Left kidney (tissue), 8 donors: ENCODE measurements at places on chromosomes 16 and 17. TPM values are rescaled to one million over a fixed set of nuclear protein-coding genes. Genes with fewer than 3 reads are reported as not detected.
A peak's percentile ranks its signal among the peaks of the same experiment; 100 is the strongest.

DNA sequence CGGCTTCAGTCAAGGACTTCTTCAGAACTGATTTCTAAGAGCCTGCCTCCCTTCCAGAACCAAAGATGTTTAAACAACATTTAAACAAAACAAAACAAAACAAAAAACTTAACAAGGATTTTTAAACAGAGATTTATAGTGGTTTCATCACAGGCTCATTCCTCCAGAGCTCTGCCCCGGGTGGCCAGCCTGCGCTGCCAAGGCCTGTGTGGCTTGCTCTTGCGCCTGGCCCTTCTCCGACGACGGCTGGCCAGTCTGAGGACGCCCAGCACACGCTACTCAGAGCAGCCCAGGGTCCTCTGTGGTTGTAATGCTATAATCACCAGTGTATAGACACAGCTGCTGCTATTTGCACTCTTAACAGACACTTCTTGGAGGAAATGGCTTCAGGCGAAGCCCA is 307.2 kb upstream of the MYOCD start:
- no peak for DNase-seq

GPR139 gene
- not detected for polyA plus RNA-seq

CD79B gene
- polyA plus RNA-seq = 2.1 TPM

DNA sequence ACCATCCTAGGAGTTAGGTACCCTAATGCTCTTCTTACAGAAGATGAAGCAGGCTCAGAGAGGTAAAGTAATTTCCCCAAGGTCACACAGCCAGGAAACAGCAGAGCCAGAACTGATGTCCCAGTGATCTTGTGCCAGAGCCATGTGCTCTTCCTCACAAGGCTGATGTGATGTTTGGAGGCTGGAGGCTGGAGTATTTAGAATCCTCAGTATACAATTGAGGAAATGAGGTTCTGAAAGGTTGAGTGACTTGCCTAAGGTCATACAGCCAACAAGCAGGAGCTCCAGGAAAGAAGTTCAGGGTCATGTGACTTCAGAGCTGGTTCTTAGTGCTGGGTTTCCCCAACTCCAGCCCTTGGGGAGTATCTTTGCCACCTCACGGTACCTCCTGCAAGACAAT is 18.5 kb downstream of the ITPRIPL2 start:
- no peak for DNase-seq

- peak; percentile 66 for DNase-seq
These were observed 16.7 kb upstream of the BAIAP2 start for GRCh38 chr17:81018044-81018802.

DNA sequence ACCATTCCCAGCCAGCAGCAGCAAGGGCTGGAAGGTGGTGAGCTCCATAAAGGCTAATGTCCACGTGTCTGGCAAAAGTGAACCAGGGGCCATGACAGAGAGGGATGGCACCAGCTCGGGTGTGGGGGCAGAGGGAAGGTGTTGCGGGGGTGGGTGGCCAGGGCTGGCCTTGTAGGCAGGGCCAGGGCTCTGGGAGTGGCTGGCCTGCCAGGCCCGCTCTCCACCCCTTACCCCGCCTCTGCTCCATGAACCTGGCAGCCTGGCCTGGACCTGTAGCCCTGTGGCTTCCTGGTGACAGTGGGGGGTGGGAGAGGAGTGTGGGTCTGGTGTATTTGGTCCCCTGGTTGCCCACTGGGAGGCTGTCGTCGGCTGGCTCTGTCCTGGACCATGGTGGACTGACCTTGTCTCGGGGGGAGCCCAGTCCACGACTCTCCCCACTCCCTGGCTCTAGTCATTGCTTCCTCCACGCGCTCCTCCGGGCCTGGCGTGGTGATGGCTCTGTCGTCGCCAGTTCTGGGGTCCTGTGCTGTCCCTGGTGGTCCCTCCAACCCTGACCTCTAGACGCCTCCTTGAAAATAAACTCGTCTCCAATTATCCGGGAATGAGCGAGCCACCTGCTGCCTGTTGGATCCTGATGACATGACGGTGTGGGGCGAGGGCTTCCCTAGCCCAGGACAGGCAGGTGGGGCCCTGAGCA is 50.0 kb downstream of the ENGASE start:
- DNase-seq = no peak
